ENCODE measurements at places on chromosomes 4 and X.

DNA sequence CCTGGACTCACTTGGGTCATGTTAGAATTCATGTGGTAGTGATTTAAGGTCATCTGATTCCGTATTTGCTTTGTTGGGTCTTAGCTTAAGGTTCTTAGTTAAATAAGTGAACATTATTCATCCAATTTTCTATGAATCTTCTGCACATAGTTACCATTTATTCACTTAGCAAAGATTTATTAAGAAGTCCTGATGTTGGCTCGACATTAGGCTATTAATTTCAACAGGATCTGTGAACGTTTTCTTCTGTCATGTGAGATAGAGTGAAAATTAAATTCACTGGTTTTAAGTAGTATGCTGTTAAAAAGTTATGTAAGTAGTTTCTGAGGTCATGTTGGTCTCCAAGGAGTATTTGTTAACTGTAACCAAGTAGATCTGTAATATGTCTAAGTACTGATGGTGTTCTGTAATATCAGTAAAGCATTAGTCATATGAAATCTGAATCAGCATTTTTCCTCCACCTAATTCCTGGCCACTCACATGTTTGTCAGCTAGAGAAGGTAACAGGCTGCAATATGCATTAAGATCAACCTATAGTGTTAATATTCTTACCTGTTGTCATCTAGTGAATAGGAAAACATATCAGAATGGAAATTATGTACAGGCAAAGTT, 155.6 kb downstream of the PCDH7 start:
- no peak for DNase-seq

DNA sequence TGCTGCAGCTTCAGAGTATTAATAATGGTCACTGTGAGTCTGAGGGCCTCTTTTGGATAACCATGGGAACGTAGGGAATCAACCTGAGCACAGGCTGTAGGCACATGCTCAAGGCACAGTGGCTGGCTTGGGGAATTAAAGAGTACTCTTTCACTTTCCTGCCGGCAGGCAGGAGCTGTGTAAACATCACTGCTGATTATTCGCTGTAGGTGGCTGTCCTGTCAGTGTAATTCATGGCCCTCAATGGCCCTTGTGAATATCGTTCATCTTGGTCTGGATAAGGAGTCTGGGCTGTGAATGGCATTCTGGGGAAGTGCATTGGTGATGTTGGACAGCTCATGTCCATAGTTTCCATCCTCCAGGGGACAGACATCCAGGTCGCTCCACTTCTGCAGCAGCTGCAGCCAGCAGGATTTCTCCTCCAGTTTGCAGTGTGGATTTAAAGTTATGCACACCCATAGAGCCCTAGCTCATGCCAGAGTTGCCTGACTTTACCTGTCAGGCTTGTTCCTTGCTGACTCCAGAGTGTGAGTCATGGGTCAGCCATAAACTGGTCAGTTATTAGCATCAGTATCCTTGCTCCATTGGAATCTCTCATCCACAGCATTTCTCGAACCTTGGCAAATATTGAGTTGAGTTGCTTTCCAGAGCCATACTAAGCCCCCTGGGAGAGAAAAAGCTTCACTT, 43.0 kb downstream of the C4orf33 start:
- no peak for DNase-seq

DNA sequence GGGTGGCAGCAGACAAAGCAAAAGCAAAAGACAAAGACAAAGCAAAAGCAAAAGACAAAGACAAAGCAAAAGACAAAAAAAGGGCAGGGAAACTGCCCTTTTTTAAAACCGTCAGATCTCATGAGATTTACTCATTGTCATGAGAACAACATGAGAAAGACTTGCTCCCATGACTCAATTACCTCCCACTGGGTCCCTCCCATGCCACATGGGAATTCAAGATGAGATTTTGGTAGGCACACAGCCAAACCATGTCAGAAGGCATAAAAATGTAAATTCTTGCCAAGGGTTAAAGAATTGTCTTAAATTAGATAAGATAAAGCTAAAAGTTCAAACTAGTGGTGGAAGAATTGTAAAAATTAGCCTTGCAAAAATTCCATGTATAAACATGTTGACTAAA, 419.7 kb downstream of the TRAM1L1 start:
- DNase-seq = no peak

DNA sequence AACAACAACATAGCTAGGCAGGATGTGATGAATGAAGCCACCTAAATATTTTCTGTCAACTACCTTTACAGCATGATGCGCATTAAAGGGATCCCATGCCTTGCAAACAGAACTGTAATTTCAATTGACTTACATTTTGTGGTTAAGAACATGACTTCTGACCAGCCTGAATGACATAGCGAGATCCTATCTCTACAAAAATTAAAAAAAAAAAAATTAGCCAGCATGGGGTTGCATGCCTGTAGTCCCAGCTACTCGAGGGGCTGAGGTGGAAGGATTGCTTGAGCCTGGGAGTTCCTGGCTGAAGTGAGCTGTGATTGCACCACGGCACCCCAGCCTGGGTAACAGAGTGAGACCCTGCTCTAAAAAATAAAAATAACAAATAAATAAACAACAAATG, 680.6 kb downstream of the IQCM start:
- no peak for DNase-seq

- DNase-seq = no peak
These were observed 459.5 kb downstream of the GASK1B start for GRCh38 chr4:157713342-157713741.

- DNase-seq = no peak
These were observed 157.4 kb downstream of the SPRY1 start for GRCh38 chr4:123553733-123554637.

- no peak for DNase-seq
These were observed 595 bp downstream of the MBNL3 start for GRCh38 chrX:132488180-132488705.

- no peak for DNase-seq
These were observed 75.4 kb downstream of the IRF2 start for GRCh38 chr4:184398741-184399511.

GRCh38 chr4:21198683-21199082, 498.4 kb downstream of the PACRGL start:
- no peak for DNase-seq

GRCh38 chr4:121200795-121201472, 36.8 kb upstream of the TNIP3 start:
- no peak for DNase-seq

GRCh38 chrX:101391831-101392230, 1.0 kb downstream of the RPL36A start:
- DNase-seq = no peak
